ENCODE measurements at places on chromosomes 7 and 10.

DNA sequence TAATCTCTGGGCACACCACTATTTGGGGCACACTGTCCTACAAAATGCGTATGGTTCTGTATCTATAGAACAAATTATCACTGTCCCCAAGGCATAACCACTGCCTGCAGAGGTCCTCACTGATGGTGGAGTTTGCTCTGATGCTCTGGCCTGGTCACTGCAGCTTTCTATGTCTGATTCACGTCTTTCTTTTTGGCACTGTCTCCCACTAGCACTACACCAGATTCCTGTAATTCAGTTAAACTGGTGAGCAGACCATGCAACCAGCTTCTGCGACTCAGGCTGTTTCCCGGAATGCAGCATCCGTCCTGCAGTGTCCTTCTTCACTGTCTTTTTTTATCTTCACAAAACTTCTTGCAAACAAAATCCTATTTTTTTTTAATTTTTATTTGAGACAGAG is 112.8 kb downstream of the KLF6 start:
- no peak for DNase-seq

- DNase-seq, result no peak
Observed at GRCh38 chr10:75018251-75018650, 93.2 kb upstream of the SAMD8 start.

DNA sequence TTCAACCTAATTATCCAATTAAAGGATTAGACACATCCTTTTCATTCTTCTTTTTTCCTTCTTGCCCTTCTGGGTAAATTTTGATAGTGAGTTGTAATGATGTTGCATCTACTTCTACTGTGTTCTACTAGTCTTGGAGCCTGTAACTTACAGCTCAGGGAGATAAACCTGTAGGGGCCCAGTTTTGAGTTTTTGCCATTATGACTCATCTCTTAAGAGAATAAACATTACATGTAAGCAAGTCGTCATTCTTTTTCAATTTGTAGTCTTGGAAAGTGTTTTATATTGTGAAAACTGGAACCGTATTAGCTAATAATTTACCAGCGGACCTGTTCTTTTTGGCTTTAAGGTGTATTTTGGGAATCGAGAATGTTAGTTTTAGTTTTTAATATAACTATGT is 89.7 kb upstream of the RPA3 start:
- no peak for DNase-seq

DNA sequence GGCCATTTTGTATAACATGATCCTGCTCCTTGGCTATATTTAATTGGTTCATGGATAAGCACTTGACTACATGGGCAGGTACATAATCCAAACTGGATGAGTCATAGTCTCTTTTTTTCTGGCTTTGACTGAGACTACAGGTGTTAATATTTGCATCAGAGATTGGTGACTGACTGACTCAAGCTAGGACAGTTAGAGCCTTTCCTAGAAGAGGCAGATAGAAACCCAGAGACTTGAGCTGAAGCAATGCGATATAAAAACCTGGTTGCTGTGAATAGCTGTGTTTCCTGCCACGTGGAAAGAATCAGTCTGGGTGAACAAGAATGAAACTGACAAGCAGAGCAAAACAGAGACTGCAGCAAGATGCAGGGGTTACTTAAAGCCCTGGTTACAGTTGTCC is 81.0 kb downstream of the SAMD9 start:
- peak; percentile 5 for DNase-seq

- no peak for DNase-seq
Observed at GRCh38 chr10:132992433-132993215, 50.3 kb upstream of the CFAP46 start.

- DNase-seq, result no peak
Observed at GRCh38 chr10:86003201-86003621, 363.4 kb downstream of the GRID1 start.

- no peak for DNase-seq
Observed at GRCh38 chr7:44561962-44562621, 11.6 kb downstream of the DDX56 start.

- DNase-seq, result no peak
Observed at GRCh38 chr7:7108931-7109330, 73.4 kb upstream of the C1GALT1 start.

- no peak for DNase-seq
Observed at GRCh38 chr10:77309509-77309908, 328.1 kb downstream of the KCNMA1 start.

Data from CD4-positive, alpha-beta T cell treated with Interleukin-1 beta for 1 hour (primary cell).